Activated CD4-positive, alpha-beta memory T cell treated with anti-CD3 and anti-CD28 coated beads for 36 hours (primary cell): ENCODE measurements at places on chromosomes 3 and 15.

- DNase-seq, result no peak
Measured at GRCh38 chr3:48038971-48039481, 22.8 kb upstream of the MAP4 start.

DNA sequence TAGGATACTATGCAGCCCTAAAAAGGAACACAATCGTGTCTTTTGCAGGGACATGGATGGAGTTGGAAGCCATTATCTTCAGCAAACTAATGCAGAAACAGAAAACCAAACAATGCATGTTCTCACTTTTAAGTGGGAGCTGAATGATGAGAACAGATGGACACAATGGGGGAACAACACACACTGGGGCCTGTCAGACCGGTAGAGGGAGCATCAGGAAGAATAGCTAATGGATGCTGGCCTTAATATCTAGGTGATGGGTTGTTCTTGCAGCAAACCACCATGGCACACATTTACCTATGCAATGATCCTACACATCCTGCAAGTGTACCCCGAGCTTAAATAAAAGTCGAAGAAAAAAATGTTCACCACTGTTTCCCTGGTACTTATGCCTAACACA, 17.5 kb downstream of the SENP7 start:
- no peak for DNase-seq

GRCh38 chr3:46614431-46614830, 2.1 kb downstream of the FAM240A start:
- DNase-seq, result no peak

- DNase-seq, result no peak
Measured at GRCh38 chr15:45572617-45573016, 14.6 kb upstream of the BLOC1S6 start.

DNA sequence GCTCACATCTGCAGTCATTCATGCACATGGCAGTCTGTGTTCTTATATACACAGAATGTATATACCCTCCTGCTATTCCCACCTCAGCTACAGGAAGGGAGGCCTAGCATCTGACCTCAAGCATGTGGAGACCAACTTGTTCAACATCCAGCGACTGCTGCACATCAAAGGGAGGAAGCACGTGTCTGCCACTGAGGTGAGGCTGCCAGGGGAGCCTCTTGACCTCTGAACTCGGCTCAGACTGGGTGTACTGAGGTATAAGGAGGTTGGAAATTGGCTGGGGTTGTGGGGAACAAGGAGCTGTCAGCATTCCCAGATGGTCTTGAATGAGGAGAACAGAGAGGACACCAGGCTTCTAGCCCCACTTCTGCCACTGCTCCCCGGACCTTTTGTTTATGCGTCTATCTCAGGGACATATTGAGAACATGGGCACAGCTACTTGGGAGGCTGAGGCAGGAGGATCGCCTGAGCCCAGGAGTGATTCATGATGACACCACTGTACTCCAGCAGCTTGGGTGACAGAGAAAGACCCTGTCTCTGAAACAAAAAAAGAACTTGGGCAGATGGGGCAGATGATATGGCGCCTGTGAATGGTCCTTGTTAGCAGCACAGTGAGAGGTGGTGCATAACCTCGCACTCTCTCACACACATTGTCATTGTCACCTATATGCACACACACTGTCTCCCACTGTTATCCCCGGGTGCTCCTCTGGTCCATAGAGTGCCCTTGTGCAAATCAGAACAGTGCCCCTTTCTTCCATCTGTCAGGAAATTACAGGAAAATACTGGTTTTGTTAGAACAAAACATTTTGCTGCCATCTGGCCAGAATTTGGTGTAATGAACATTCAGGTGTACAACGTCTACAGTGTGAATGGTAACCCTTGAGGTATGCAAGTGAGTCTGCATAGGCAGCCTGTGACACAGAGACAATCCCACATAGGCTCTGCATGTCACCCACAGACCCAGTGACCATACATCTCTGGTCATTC, 5.4 kb downstream of the VILL start:
- DNase-seq, result peak; percentile 39

GRCh38 chr3:133568294-133569014, 5.0 kb upstream of the CDV3 start:
- DNase-seq, result no peak

DNA sequence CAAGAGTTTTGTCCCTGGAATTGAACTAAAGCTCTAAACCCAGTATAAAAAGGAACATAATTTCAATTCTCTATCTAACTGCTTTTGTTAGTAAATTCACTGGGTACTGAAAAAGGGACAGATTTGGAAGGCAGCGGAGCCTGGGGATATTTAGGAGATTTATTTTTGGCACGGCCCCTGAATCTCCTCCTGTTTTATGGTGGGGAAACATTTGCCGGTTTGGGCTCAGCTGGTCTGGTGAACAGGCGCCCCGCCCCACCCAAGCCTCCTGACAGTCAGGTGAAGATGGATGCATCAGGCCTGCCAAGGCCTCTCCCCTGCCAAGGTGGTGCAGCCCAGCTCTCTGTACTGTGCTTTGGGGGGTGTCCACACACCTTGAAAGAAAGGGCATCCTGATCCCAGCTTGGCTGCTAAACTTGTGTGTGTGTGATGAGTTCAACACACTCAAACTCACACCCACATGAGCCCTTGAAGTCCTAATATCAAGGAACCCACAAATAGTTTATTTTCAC, 46.3 kb downstream of the EBLN2 start:
- no peak for DNase-seq
